GOT3 (cell line): ENCODE measurements at places on chromosomes 7 and 10.

DNA sequence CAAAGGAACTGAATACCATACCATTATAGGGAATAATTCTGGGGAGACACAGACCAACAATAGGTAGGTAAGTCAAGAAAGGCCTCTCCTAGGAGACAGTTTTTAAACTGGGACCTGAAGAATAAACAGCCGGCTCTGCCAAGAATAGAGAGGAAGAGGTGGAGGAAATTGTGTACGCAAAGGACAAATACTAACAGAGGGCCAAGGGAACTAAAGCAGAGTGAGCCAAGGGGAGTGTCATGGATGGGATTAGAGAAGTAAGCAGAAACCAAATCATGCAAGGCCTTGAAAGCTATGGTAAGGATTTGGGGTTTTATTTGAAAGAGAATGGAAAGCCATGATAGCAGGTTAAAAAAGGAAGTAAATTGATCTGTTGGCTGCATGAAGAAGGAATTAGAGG lies 18.1 kb upstream of the ITGB8 start:
- DNase-seq, result no peak

GRCh38 chr10:3668276-3668965 lies 116.6 kb downstream of the KLF6 start:
- no peak for DNase-seq

GRCh38 chr10:115992236-115992986 lies 280.6 kb downstream of the GFRA1 start:
- no peak for DNase-seq

- DNase-seq, result no peak
These were observed 73.4 kb upstream of the ZNF722 start for GRCh38 chr7:63925262-63925625.

DNA sequence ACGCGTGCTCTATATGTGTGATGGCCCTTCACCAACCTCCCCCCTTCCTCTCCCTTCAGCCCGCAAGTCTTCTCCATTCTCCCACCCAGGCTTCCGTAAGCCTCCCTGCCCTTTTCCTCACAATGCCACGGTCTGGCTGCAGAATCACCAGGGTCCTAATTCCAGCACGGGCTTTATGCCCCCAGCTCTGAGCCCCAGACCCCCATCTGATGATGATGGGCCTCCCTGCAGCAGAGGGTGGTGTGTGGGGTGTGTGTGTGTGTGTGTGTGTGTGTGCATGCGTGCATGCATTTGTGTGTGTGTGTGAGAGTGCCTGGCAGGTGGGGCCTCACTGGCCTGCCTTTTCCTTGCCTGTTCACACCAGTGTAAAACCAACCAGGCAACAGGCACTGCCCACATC lies 109.9 kb downstream of the OAT start:
- no peak for DNase-seq

DNA sequence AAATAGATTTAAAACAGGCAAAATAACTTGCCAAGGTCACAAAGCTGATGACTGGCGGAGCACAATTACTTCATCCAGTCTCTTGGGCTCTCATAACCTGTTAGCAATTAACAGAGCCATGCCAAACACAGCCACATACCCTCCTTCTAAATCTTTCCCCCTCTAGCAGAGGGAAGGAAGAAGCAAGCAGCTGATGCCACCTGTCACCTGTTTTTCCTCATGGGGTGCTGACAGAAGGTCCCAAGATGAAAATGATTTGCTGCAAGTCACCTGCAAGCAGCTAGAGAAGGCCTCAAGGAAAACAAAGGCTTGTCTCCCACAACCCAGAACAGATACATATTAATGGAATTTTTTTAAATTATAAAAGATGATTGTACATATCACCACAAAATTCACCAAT lies 117.8 kb downstream of the GFRA1 start:
- DNase-seq, result no peak

GRCh38 chr7:100475549-100475948 lies 3.5 kb downstream of the TSC22D4 start:
- no peak for DNase-seq

GRCh38 chr7:72190919-72191318 lies 221.2 kb downstream of the CALN1 start:
- no peak for DNase-seq

DNA sequence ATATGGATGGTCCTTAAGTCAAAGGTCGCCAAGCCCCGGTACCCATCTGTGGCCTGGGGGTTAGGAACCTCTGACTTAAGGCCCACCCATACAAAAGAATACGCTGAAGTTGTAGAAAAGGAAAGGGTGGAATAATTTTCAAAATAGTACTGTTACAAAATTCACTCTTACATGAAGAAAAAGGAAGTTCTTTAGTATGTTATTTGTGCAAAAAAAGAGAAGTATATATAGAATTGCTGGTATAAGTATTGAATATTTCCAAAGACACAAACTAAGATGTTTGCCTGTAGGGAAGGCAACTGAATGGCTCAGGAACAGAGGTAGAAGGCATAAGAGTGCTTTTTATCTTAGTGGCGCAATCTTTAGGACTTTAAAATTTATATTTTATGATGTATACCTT lies 78.7 kb downstream of the PRLHR start:
- no peak for DNase-seq

- no peak for DNase-seq
These were observed 92.1 kb downstream of the CYP51A1 start for GRCh38 chr7:92042056-92042737.

DNA sequence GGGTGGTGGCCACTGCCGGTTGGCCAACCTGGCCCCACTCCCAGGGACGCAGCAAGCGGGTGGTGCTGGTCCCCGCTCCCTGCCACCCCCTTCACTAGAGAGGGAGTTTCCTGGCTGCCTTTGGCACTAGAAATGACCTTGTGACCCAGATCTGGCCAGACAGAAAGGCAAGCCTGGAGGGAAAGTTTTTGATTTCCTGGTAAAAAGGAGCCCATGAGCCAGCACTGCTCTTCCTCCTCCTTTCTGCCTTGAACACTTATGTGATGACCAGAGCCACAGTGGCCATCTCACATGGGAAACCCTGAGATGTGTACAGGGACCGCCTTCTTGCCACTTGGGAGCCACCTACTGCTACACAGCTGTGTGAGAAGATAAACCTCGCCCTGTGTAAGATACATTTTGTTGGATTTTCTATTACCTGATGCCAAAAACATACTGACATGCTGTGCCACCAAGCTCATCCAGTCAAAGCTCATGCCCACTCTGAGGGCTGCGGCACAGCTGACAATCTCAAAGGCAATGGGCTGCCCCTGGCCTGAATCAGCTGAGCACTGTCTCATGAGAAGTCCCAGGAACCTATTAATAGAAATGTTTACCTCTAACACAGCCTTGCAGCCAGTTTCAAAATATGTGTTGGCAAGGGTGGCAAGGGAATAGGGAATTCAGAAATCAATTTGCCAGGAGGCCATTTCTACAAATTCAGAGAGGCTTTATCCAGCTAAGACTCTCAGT lies 94.0 kb downstream of the CYTH3 start:
- DNase-seq, result no peak

DNA sequence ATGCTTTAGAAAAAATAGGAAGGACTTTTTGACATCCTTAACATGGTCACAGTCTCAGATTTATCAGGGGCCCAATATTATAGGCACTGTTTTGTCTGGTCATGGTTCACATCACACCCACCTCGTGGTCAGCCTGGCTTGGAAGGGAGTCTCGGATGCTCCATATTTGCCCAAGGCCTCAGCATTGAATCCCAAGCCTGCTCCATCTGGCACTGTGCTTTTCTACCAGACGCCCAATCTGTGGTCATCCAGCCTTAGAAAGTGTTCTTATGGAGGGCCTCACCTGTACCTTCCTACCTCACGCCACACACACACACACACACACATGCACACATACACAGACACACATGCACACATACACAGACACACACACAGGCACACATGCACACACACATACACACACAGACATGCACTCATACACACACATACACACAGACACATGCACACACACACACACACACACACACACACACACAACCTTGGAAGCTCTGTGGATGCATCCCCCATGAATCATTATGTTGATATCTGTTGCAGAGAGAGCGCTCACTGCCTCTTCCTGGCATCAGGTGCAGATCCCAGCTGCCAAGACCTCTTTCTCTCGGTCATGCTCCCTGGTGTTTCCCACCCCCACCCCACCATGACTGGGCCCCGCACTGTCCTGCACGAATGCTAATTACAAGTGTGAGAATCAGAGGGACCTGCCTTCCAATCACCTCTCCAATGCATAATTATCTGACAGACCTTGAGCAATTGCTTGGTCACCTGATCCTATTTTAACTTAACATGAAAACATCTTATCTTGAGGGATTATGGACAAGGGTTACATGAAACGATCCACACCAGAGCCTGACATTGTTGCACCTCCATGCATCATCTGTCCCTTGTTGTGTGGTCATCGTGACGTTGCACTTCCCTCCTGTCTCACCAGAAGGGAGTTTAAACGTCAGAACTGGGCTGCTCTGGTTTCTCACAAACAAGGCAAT lies 122.7 kb upstream of the TMEM72 start:
- DNase-seq, result no peak

DNA sequence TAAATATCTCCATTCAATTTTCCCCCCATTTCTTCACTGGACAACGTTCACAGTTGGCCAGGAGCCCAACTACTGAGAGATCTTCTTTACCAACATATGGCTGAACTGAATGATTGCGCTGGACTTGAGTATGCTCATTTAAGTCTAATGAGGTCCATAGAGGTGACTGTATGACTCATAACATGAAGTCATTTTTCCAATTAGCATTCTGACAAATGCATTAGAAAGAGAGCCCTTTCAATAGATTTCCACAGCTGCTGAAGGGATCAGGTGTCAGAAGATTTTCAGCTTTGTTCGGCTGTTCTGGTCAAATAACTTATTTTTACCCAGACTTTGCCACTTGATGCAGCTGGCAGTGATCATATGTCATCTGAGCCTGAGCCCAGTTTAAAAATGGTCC lies 438.0 kb downstream of the ETV1 start:
- DNase-seq, result no peak

GRCh38 chr10:42734536-42734935 lies 48.1 kb upstream of the BMS1 start:
- no peak for DNase-seq

GRCh38 chr7:81317741-81318140 lies 398.9 kb upstream of the SEMA3C start:
- DNase-seq, result no peak

- no peak for DNase-seq
These were observed 56.7 kb upstream of the GTF2IRD1 start for GRCh38 chr7:74396993-74397392.

DNA sequence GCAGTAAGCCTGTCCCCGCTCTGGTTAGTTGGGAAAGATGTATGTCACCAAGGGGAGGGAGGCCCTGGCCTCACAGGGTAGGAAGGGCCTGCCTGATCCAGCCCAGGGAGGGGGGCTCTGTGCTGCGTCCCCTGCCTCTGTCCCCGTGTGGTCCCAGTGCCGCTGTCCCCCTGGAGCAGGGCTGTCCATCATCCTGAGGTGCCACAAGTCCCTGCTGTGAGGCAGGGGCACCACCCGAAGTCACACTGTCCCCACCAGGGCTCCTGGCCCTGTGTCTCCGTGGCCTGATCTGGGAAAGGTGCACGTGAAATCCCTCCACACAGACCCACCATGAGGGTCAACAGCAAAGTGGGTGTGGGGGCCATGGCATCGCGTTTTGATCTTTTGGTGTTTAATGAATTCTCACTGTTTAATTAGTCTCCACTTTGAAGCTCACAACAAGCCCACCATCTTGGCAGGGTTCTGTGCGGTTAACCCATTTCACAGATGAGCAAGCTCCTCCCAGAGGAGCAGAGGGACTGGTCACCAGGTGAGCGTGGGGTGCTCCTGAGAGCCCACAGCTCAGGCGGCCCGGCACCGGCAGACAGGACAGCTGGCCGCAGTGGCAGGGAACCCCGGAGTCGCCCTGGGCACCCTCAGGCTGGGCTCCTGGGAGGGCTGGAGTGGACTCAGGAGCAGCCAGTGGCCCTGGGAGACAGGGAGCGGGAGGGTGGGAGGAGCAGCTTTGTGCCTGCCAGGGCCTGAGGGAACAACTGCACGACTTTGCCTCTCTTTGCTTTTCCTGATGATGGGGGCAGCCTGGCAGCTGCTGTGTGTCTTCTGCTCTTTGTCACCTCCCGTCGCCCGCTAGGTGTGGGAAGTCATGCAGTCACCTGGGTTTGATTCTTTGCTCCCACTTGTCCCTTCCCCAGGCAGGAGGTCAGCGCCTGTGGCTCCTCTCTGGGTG lies 12.0 kb upstream of the CRYGN start:
- DNase-seq, result no peak

DNA sequence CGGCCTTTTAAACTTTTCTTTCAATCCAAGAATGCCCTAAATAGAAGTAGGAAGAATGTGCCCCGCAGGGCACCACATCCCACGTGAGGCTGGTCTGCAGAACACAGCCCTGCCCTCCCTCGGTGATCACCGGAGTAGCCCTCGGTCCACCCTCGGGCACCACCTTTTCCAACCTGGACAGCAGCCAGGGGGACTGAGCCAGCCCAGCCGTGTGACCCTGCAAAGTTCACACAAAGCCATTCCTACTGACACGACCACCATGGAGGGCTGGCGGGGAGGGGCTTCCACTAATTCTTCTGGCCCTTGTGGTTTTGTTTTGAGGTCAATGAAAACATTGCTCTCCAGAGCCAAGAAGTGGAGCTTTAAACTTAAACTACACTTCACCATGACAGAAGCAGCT lies 132.2 kb downstream of the TCERG1L start:
- no peak for DNase-seq

GRCh38 chr7:32074787-32075585 lies 4.8 kb upstream of the PDE1C start:
- DNase-seq, result no peak

DNA sequence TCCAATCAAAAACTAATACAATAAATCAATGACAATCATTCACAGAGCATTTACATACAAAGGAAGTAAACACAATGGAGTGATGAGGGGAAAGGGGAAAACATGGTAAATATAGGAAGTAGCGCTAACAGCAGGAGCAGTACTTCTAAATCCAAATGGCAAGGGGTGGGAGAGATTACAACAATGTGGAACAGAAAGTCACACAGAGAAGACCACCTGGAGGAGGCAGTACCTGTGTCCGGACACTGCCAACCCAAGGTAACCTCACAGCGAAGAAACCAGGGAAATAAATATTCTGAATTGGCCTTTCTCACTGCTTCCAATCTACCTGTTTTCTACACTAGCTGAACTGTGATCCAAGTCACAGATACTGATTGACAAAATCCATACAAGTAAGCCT lies 58.2 kb downstream of the ABI1 start:
- DNase-seq, result no peak

GRCh38 chr10:18498998-18499397 lies 152.4 kb downstream of the NSUN6 start:
- no peak for DNase-seq

DNA sequence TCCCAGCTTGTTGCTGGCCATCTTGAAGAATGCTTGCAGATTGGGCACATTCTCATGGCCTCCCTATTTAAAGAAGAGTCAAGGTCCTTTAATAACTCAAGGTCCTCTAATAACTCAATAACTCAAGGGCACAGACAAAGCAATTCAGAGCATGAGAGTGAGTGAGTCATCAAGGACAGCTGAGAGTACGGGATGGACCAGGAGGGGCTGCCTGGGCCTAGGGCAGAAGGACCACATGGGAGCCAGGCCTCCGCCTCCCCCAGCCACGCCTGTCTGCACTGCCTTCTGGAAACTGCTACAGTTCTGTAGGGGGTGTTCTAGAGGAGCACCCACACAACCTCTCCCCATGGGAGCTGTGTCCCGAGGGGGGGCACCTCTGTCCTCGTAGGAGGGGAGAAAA lies 48.9 kb downstream of the ZNF503 start:
- DNase-seq, result no peak
